ENCODE measurements at places on chromosomes 16 and 17. TPM values are rescaled to one million over a fixed set of nuclear protein-coding genes. Genes with fewer than 3 reads are reported as not detected.

GRCh38 chr17:49681106-49681979 is 3.4 kb upstream of the SPOP start:
- peaks cover 6% of the 10 kb centered on the region for H3K36me3 ChIP-seq
- H3K27ac ChIP-seq = no peak overlapping the region
- no peak overlapping the region for H3K4me3 ChIP-seq
- no peak for DNase-seq
- peaks cover 18% of the 10 kb centered on the region for H3K4me1 ChIP-seq

DNA sequence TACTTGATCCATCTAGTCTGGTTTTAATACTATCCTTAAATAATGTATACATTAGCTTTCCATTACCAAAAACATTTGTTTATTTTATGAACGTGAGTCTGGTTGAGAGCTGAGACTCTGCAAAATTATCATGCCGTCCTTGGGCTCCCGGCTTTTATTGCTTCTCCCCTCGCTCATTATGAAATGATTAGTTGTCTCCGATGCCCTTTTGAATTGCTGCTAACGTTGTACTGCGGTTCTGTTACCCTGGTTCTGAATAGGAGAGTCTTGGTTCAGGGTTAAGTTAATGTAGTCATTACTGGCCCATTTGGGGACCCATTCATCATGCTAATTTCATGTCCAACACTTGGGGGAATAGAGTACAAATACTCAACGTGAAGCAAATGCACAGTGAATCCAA is 12.8 kb downstream of the XYLT1 start:
- H3K27ac ChIP-seq = no peak overlapping the region
- peaks cover 48% of the 10 kb centered on the region for H3K36me3 ChIP-seq
- H3K27me3 ChIP-seq = no peaks in the 10 kb centered on the region
- no peak overlapping the region for H3K4me3 ChIP-seq

CCL11 gene
- not detected for total RNA-seq

CACNG4 gene
- not detected for total RNA-seq

SEC14L5 gene
- not detected for total RNA-seq

DNAJA2 gene
- total RNA-seq = 61.2 TPM

DNA sequence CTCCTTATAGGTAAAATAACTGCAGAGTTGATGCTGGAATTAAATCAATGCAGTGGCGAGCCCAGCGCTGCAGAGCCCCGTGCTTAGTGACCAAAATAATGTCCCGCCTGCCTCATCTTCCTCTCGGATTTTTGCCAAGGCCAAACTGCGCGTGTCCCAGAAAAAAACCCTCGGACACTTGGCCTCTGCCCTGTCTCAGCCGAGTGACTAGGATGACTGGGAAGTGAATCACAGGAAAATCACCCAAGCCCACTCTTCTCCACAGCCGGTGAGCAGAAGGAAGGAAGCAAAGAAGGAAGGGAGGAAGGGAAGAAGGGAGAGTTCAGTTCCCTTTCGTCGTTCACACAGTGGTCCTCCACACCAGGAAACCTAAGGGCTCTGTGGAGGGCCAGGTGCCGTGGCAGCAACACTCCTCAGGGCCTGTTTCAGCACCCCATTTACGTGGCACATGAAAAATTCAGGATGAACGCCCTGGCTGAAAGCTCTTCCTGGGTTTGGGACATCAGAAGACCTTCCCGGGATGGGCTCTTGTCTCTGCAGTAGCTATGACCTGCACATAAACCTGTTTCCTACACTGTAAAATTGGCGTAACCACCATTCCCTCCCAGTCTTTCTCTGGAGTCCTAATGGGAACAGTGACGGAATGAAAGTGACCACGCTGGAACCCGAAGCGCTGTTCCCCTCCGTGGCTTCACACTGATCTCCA is 25.4 kb upstream of the HOXB13 start:
- DNase-seq = no peak
- H3K4me1 ChIP-seq = no peaks in the 10 kb centered on the region
- H3K27me3 ChIP-seq = peaks cover 83% of the 10 kb centered on the region

DNA sequence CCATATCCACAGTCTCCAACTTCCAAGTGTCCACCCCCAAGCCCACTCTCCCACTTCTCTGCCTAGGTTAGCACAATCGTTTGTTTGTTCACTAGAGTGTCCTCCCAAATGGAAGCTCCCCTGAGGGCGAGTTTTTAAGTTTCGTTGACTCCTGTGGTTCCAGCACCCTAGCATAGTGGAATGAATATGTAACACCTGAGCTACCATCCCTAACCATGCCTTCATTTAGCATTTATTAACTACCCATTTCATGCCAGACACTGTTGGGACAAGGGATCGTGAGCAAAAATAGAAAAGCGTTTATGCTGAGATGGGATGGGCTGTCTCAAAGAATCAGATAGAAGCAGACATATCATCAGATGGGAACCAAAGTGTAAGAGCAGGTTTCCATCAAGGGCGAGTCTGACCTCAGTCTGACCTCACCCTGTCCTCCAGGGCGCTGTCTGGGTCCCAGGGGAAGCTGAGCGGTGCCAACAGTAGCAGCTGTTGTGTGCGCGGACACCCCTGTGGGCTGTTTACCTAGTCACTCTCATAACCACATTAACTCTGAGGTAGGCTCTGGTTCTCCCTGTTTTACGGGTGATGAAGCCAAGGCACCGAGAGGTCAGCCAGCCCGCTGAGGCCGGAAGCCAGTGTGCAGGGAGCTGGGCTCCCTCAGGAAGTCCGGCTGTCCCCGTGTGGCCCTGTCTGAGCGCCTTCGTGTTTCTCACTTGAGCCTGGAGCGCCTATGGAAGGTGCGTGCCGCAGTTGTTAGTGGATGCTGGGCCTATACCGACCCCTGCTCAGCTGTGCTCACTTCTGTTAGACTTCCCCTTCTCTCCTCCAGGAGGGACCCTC is 6.2 kb downstream of the CNP start:
- H3K27ac ChIP-seq = no peak overlapping the region
- H3K4me3 ChIP-seq = no peak overlapping the region
- H3K4me1 ChIP-seq = peaks cover 44% of the 10 kb centered on the region
- peaks cover 79% of the 10 kb centered on the region for H3K36me3 ChIP-seq

DNA sequence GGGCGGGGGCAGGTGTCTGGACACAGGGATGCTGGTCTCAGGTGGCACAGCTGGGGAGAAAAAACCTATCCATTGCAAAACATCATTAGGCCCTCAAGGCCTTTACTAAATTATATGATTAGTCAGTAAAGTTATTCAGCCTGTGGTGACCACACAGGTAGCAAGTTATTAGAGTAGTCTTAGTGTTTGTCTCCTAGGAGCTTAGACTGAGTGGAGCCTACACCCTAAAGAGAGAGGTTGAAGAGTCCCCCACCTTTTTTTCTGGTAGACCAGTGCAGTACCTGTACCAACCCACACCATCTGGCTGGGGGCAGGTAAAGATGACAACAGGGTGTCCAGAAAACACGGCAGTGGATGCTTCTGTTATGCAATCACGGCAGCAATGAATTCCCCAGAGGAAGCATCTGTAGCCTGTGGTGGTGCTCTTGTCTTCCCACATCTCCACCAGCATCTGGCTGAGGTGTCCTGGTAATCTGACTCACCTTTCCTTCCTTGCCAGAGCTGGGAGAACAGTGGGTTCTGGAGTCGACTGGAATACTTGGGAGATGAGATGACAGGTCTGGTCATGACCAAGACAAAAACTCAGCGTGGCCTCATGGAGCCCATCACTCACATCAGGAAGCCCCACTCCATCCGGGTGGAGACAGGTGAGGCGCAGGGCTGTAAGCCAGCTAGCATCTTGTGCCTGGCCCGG is 11.0 kb downstream of the MYCBPAP start:
- no peak for DNase-seq
- no peak overlapping the region for H3K27ac ChIP-seq
- H3K4me1 ChIP-seq = peaks cover 12% of the 10 kb centered on the region
- H3K27me3 ChIP-seq = no peaks in the 10 kb centered on the region
- H3K4me3 ChIP-seq = no peak overlapping the region
- H3K36me3 ChIP-seq = no peaks in the 10 kb centered on the region

- peaks cover 9% of the 10 kb centered on the region for H3K36me3 ChIP-seq
- no peak for DNase-seq
- peaks cover 5% of the 10 kb centered on the region for H3K4me1 ChIP-seq
- H3K27me3 ChIP-seq = peaks cover 12% of the 10 kb centered on the region
- no peak overlapping the region for H3K27ac ChIP-seq
- no peak overlapping the region for H3K4me3 ChIP-seq
These were observed 1.8 kb downstream of the PRSS22 start for GRCh38 chr16:2856061-2856670.

LDHD gene
- 0.28 TPM for total RNA-seq

DNA sequence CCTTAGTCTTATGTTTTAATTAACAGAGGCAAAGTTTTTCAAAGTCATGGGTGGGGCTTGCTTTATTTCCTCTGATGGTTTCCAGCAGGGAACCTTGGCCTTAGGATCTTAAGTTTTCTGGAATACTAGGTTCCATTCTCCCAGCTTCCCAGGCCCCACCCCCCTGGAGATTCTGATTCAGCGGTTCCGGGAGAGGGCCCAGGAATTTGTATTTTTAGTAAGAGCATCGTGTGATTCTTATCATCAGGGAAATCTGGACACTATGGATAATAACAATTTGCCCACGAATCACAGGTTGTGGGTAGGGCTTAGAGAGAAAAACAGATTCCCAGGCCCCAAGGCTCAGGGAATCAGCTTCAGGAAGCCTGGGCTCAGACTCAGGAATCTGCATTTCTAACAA is 263.6 kb downstream of the NTN1 start:
- no peak overlapping the region for H3K4me3 ChIP-seq
- no peaks in the 10 kb centered on the region for H3K36me3 ChIP-seq
- no peak overlapping the region for H3K27ac ChIP-seq
- H3K27me3 ChIP-seq = no peaks in the 10 kb centered on the region

DNA sequence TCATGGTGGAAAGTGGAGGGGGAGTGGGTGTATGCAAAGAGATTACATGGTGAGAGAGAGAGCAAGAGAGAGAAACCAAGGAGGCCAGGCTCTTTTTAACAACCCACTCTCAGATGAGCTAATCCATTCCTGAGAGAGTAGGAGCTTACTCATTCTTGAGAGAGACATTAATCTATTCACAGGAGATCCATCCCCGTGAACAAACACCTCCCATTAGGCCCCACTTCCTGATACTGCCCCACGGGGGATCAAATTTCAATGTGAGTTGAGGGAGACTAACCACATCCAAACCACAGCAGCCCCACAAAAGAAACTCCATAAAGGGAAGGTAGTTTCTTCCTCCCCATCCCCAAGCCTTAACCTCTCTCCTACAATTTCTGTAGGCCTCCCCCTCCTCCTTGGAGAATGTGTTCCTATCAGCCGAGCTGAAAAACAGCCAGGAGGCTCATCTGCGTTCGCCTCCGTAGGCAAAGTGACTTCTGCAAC is 450.0 kb downstream of the NPIPA7 start:
- no peaks in the 10 kb centered on the region for H3K4me1 ChIP-seq
- H3K4me3 ChIP-seq = no peak overlapping the region
- H3K27me3 ChIP-seq = no peaks in the 10 kb centered on the region
- H3K36me3 ChIP-seq = no peaks in the 10 kb centered on the region

GRCh38 chr16:70331091-70331490 is 15.6 kb upstream of the DDX19A start:
- H3K27ac ChIP-seq = no peak overlapping the region
- no peaks in the 10 kb centered on the region for H3K4me1 ChIP-seq
- no peaks in the 10 kb centered on the region for H3K27me3 ChIP-seq
- H3K4me3 ChIP-seq = no peak overlapping the region
- DNase-seq = no peak

NPIPB13 gene
- 5.1 TPM for total RNA-seq

DNA sequence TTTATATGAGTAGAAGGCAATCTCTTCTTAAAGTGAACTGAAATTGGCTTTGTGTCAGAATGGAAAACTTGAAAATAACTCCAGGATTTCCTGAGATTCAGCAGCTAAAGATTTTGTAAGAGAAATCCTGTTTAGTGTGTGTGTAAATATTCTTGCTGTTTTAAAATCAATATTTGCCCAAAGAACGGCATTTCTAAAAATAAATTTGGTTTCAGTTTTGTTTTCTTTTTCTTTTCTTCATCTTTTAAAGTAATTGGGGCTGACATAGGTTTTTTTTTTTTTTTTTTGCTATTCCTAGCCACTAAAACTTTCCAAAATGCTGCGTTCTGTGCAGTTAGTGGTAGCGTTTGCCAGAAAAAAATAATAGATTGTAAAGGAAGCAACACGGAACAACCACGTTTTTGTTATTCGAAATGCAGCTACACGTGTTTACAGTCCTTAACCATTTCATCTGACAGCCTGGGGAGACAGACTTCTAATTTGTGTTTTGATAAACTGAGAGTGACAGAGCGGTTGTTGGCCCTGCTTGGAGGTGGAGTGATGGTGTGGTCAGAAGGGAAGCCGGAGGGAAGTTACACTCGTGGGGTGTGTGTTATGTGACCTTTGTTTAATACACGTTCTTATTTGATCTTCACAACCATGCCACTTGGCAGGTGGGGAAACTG is 21.6 kb upstream of the SMPD3 start:
- peak; percentile 26 for DNase-seq
- peaks cover 8% of the 10 kb centered on the region for H3K27me3 ChIP-seq
- peak overlapping the region; percentile 53 for H3K27ac ChIP-seq

DNA sequence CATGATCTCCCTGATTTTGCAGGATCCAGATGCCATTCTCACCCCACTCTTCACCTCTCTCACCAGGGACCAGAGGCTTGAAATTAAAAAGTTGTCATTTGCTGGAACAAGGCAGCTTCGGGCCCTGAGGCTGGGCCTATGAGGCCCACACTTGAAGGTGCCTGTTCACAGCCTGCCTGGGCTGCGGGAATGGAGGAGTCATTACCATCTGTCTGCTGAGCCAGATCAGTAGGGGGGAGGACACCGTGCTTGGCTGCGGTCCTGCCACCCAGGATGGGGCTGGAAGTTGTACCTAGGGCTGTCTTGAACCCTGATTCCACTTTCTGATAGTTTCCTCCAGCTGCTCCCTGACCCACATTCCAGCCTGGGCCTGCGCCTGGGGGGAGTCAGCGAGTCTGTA is 208.3 kb upstream of the N4BP1 start:
- H3K27ac ChIP-seq = no peak overlapping the region
- H3K36me3 ChIP-seq = no peaks in the 10 kb centered on the region
- no peaks in the 10 kb centered on the region for H3K27me3 ChIP-seq
- no peaks in the 10 kb centered on the region for H3K4me1 ChIP-seq
- no peak overlapping the region for H3K4me3 ChIP-seq
- no peak for DNase-seq

EPX gene
- total RNA-seq = not detected

TERB1 gene
- 0.15 TPM for total RNA-seq

GRCh38 chr17:2478458-2478857 is 33.2 kb downstream of the METTL16 start:
- peaks cover 21% of the 10 kb centered on the region for H3K4me1 ChIP-seq
- no peak overlapping the region for H3K4me3 ChIP-seq
- H3K36me3 ChIP-seq = peaks cover 26% of the 10 kb centered on the region
- no peaks in the 10 kb centered on the region for H3K27me3 ChIP-seq
- no peak overlapping the region for H3K27ac ChIP-seq

DNA sequence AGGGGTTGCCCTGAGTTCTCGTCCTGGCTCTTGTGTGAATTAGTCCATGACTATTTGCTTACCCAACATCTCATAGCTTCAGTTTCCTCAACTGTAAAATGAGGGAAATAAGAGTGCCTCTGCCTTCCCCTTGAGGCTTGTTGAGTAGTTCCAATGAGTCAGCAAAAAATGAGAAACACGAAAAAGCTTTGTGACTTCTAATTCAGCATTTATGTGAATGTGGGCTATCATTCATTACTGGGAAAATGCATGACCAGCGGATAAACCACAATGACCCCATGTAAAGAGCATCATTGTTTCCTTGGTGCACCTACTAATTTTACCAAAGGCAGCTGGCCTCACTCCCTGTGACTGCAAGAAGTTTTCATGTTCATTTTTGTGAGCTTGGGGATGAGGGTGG is 374.6 kb upstream of the HSBP1 start:
- no peak overlapping the region for H3K27ac ChIP-seq
- no peaks in the 10 kb centered on the region for H3K27me3 ChIP-seq
- H3K36me3 ChIP-seq = no peaks in the 10 kb centered on the region
- DNase-seq = no peak

GRCh38 chr17:6568184-6568758 is 11.9 kb upstream of the PITPNM3 start:
- no peak for DNase-seq
- no peaks in the 10 kb centered on the region for H3K36me3 ChIP-seq
- no peaks in the 10 kb centered on the region for H3K4me1 ChIP-seq
- H3K27me3 ChIP-seq = peaks cover 2% of the 10 kb centered on the region
